Dermis blood vessel endothelial cell (primary cell): ENCODE measurements at places on chromosomes 3 and 15.
A peak's percentile ranks its signal among the peaks of the same experiment; 100 is the strongest.

- DNase-seq: no peak
Observed at GRCh38 chr15:78618064-78618463, 2.7 kb downstream of the CHRNA3 start.

- peak; percentile 61 for DNase-seq
Observed at GRCh38 chr3:143601723-143602484, 246.4 kb downstream of the SLC9A9 start.

DNA sequence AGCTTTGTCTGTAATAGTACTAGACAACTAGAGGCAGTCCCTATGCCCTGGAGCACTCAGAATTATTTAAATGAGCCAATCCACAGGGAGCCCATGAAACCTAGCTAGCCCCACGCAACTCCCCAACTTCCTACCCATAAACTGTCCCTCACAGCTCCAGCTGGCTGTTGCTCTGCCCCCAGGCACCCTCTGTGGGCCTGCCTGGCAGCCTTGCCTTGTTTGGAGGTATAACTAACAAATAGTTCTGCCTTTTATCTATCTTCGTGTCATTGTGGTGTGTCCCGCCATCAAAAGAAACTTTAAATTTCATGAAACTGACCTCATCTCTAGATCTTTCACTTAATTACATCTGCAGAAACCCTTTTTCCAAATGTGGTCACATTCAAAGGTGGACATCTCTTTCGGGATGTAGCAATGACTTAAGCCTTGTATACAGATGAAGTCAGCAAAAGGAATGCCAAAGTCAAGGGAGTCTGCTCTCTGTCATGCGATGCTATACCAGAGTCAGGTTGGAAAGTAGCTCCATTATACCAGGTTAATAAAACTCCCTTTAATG lies 1.8 kb upstream of the RTP3 start:
- no peak for DNase-seq

DNA sequence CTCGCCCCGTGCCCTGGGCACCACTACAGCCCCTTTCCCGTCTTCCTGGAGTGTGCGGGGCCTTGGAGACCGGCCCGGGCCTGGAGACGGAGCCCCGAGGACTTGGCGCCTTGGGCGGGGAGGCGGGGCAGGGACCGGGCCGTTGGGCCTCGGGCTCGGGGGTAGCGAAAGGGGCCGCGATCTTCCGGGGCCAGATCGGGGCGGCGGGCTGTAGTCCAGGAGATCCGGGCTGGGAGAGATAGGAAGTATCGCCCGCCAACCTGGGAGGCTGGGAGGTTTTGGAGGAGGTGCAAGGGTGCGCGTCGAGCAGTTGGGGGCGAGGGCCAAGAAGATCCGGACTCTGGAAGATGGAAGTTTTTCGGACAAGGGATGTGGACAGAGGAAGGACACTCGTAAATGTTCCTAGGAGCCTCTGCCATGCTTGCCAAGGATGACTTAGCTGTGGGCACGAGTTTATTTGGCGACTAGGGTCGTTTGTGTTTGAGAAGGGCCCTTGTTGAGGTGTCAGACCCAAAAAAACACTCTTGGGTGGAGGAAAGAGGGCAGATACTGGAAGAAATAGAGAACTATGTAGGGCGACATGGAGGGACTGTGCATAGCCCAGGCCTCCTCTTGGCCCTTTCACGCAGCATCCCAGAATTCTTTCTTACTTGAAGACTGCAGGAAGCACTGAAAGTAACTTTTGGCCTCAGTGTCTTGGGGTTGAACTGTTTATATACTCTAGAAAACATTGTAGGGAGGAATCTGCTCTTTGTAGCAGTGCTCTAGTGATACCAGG lies 712 bp downstream of the RTF1 start:
- DNase-seq: no peak
